K562 (cell line): ENCODE measurements at places on chromosomes 6 and 20. TPM values are rescaled to one million over a fixed set of nuclear protein-coding genes. Genes with fewer than 3 reads are reported as not detected.

GRCh38 chr20:51481341-51481914 lies 61.1 kb downstream of the NFATC2 start:
- no peaks in the 10 kb centered on the region for H3K27me3 ChIP-seq
- no peak for DNase-seq
- no peak overlapping the region for H3K4me3 ChIP-seq

Gene ELOVL2
- 0.29 and 0.31 TPM in 2 replicates for total RNA-seq

- no peak overlapping the region for H3K4me3 ChIP-seq
- no peaks in the 10 kb centered on the region for H3K36me3 ChIP-seq
- no peaks in the 10 kb centered on the region; the same call in 2 of the 3 replicates for H3K27me3 ChIP-seq
- no peak overlapping the region for H3K27ac ChIP-seq
- no peaks in the 10 kb centered on the region for H3K4me1 ChIP-seq
Observed at GRCh38 chr6:105573556-105573955, 170.7 kb upstream of the PREP start.

GRCh38 chr20:47392721-47393073 lies 36.2 kb upstream of the ZMYND8 start:
- DNase-seq = no peak
- H3K36me3 ChIP-seq = no peaks in the 10 kb centered on the region
- peaks cover 26% of the 10 kb centered on the region for H3K4me1 ChIP-seq
- H3K4me3 ChIP-seq = no peak overlapping the region

DNA sequence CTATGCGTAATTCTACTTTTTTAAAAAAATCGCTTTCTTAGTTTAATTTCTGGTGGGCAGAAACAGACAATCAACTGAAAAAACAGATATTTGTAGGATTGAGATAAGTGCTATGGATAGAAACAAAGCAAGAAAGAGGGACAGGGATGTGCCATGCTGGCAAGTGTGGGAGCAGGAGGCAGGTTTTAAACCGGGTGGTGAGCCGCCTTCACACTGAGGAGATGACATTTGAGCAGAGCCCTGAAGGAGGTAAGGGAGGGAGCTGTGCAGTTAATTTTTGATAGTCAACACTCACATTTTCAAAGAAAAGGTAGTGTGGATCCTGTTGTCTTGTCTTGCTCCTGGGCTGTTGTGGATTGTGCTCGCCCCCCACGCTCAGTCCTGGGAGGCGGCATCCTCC lies 46.8 kb upstream of the TMEM217 start:
- H3K27ac ChIP-seq = no peak overlapping the region
- H3K4me3 ChIP-seq = no peak overlapping the region
- peaks cover 71% of the 10 kb centered on the region for H3K36me3 ChIP-seq
- no peak for DNase-seq

Gene TMC2
- not detected in 2 replicates for total RNA-seq

- DNase-seq = no peak
- no peaks in the 10 kb centered on the region for H3K27me3 ChIP-seq
- no peak overlapping the region for H3K27ac ChIP-seq
- no peaks in the 10 kb centered on the region for H3K36me3 ChIP-seq
- H3K4me1 ChIP-seq = no peaks in the 10 kb centered on the region
- no peak overlapping the region for H3K4me3 ChIP-seq
Observed at GRCh38 chr6:11908436-11909105, 103.5 kb upstream of the HIVEP1 start.

GRCh38 chr20:47150403-47151152 lies 205.9 kb downstream of the ZMYND8 start:
- no peaks in the 10 kb centered on the region for H3K36me3 ChIP-seq
- H3K4me3 ChIP-seq = no peak overlapping the region
- peaks cover 22% of the 10 kb centered on the region for H3K27me3 ChIP-seq
- H3K27ac ChIP-seq = no peak overlapping the region

Gene ME1
- 10.0 and 10.4 TPM in 2 replicates for total RNA-seq

DNA sequence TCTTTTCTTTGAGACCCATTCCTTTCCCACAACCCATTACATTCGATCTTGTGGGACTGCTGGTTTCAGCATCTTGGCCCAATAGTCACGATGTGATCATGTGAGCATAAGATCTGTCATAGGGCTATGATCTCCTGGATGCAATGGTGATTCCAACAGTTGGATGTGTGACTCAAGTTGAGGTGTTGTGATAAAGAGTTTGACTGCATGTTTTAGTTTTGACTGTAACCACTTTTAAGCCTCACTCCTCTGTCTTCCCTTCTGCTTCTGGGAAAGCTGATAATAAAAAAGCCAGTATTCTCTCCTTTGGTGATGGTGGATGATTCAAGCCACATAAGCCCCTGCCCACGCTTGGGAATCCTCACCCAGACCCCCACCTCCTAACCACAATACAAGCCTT lies 117.0 kb upstream of the ASCC3 start:
- no peak overlapping the region for H3K27ac ChIP-seq
- H3K4me1 ChIP-seq = no peaks in the 10 kb centered on the region
- H3K36me3 ChIP-seq = no peaks in the 10 kb centered on the region

DNA sequence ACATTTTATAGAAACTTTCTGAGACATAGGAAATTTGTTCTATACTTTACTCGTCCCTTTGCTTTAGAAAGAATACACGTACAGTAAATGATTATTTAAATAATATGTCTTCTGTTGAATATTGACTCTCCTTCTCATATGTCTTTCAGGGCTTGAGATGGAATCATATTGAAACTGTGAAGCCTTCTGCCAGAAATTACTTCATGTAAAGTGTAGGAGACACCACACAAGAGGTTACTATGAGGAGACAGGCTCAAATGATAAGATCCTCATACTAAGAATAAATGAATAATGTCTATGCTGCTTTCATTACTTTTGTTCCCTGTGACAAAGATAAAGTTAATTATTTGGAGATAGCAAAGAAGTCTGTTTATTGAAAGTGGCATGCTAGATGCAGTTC lies 1240.3 kb upstream of the MAP3K7 start:
- no peak overlapping the region for H3K27ac ChIP-seq
- DNase-seq = no peak
- no peaks in the 10 kb centered on the region for H3K27me3 ChIP-seq

GRCh38 chr6:354631-355280 lies 36.8 kb upstream of the IRF4 start:
- no peak for DNase-seq
- H3K27ac ChIP-seq = no peak overlapping the region
- peaks cover 17% of the 10 kb centered on the region; the same call in 2 of the 3 replicates for H3K27me3 ChIP-seq
- 0 out of 2 replicates have a peak, but pooled peaks cover 2% of the 10 kb centered on the region for H3K4me1 ChIP-seq
- no peak overlapping the region for H3K4me3 ChIP-seq
- no peaks in the 10 kb centered on the region for H3K36me3 ChIP-seq

Gene SNX5
- total RNA-seq = 128 and 142 TPM in 2 replicates

- H3K4me3 ChIP-seq = no peak overlapping the region
- H3K27me3 ChIP-seq = no peaks in the 10 kb centered on the region
- H3K36me3 ChIP-seq = no peaks in the 10 kb centered on the region
- DNase-seq = no peak
- H3K27ac ChIP-seq = no peak overlapping the region
- H3K4me1 ChIP-seq = no peaks in the 10 kb centered on the region
Observed at GRCh38 chr6:85143676-85144075, 306.2 kb upstream of the NT5E start.

GRCh38 chr20:24629668-24630067 lies 160.2 kb downstream of the SYNDIG1 start:
- no peak overlapping the region for H3K27ac ChIP-seq
- H3K4me3 ChIP-seq = no peak overlapping the region
- no peaks in the 10 kb centered on the region for H3K27me3 ChIP-seq
- DNase-seq = no peak
- 0 out of 2 replicates have a peak, but pooled peaks cover under 1% of the 10 kb centered on the region for H3K4me1 ChIP-seq

GRCh38 chr6:20565342-20565741 lies 31.1 kb downstream of the CDKAL1 start:
- no peak overlapping the region for H3K27ac ChIP-seq
- H3K4me3 ChIP-seq = no peak overlapping the region
- H3K27me3 ChIP-seq = no peaks in the 10 kb centered on the region
- H3K4me1 ChIP-seq = no peaks in the 10 kb centered on the region
- no peak for DNase-seq
- H3K36me3 ChIP-seq = peaks cover 4% of the 10 kb centered on the region; the same call in 1 of the 3 replicates

DNA sequence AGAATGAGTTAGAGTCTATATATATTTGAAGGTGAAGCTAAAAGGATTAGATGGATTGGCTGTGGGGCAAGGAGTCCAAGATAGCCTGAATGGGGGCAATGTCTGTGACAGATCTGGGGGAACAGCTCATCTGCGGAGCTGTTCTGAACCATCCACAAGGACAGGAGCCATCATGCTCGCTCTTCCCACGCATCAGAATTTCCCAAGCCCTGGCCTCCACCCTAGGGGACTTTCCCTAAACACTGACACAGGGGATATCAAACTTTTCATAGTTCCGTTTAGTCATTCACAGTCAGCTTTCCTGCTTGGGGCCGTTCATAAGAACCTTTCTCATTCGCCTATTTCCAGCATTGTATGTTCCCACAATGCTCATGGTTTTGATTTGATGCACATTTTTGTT lies 37.6 kb upstream of the CCN6 start:
- no peak overlapping the region for H3K27ac ChIP-seq
- H3K27me3 ChIP-seq = peaks cover 22% of the 10 kb centered on the region; the same call in 2 of the 3 replicates
- H3K4me1 ChIP-seq = no peaks in the 10 kb centered on the region
- DNase-seq = no peak
- no peaks in the 10 kb centered on the region for H3K36me3 ChIP-seq
- no peak overlapping the region for H3K4me3 ChIP-seq

DNA sequence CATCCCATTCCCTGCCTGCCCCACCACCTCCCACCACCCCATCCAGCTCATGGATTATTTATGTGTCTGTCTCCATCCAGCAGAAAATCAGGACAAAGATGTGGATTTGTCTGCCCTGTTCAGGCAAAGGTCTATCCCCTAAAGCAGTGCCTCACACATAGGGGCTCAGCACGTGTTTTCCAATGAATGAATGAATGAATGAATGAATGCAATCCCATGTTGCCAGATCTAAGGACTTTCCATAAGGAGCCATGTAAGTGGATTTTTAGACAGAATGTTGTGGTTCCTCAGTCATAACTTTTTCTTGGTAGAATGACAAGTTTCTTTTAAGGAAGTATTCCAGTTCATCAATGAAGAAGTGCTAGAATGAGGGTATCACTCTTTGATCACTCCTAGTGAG lies 133.7 kb downstream of the RNASET2 start:
- no peaks in the 10 kb centered on the region for H3K36me3 ChIP-seq
- H3K4me3 ChIP-seq = no peak overlapping the region
- peaks cover 34% of the 10 kb centered on the region for H3K27me3 ChIP-seq
- DNase-seq = no peak
- H3K27ac ChIP-seq = no peak overlapping the region

GRCh38 chr6:101502818-101503217 lies 109.3 kb downstream of the GRIK2 start:
- no peaks in the 10 kb centered on the region for H3K27me3 ChIP-seq
- H3K36me3 ChIP-seq = no peaks in the 10 kb centered on the region
- no peak overlapping the region for H3K4me3 ChIP-seq

DNA sequence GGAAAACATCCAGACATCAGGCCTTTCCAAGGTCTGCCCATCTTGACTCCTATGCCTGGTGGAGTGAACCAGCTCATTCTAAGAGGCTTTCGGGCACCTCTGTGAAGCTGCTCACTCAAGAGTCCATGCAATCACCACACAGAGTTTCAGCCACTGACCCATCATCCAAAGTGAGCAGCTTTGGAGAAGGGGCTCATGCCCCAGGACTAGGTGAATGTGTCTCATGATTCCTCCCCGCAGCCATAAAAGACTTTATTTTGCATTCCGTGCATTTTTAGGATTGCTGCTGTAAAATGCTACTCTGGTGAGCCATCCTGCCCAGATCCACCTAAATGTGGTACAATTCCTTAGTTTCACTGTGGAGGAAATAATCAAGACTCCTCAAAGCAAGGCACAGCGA lies 44.5 kb upstream of the EZR start:
- H3K27ac ChIP-seq = no peak overlapping the region
- no peaks in the 10 kb centered on the region for H3K36me3 ChIP-seq
- H3K27me3 ChIP-seq = no peaks in the 10 kb centered on the region
- no peak for DNase-seq
- no peak overlapping the region for H3K4me3 ChIP-seq

- peaks cover 80% of the 10 kb centered on the region for H3K36me3 ChIP-seq
- H3K27me3 ChIP-seq = no peaks in the 10 kb centered on the region
- no peak for DNase-seq
- no peaks in the 10 kb centered on the region for H3K4me1 ChIP-seq
- H3K27ac ChIP-seq = no peak overlapping the region
Observed at GRCh38 chr20:504632-505075, 38.9 kb downstream of the CSNK2A1 start.
